ENCODE measurements at places on chromosomes 6 and 20.

DNA sequence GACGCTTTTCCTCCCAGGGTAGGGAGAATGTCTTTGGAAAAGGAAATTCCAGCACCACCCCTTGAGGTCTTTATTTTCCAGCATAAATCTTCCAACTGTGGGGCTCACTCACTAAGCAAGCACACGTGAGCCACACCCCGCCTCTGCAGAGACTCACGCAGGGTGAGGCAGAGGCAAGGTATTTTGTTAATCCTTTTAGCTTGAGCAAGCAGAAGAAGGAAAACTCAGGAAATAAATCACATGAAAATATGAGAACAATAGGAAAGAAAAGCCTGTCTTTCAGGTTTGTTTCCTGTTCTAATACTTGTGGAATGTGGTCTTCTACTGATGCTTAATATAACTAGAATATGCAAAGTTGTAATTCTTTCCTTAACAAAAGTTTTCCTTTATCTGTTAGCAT, 4.1 kb upstream of the PHACTR2 start:
- DNase-seq = no peak

DNA sequence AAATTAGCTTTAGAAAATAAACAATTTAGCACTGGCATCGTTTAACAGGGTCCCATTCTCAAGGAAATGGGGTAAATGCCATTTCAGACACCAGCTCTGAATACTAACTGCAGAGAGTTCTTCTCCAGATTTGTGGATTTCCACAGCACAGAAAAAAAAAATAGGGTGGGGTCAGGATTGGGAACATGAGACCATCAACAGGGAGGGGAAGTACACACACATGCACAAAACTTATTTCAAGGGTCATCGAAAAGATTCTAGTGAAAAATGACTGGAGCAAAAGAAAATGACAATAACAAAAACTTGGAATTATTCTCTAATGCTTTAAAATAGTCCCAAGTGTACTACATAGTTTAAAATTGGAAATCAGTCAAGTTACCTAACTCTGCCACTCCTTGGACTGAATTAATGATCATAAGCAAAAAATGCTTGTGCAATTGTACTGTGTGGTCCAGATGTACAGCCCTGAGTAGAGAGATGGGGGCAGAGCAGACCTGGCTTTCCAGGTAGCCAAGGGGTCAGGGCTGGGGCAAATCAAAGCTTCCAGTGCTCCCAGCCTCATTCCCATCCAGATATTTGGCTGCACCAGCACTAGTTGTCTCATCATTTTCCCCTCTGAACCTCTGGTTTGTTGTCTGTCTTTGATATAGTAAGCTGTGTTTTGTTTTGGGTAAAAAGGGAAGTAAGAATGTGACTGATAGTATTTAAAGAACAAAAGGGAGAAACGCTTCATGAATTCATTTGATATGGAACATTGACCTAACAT, 152.4 kb downstream of the SOBP start:
- no peak for DNase-seq

DNA sequence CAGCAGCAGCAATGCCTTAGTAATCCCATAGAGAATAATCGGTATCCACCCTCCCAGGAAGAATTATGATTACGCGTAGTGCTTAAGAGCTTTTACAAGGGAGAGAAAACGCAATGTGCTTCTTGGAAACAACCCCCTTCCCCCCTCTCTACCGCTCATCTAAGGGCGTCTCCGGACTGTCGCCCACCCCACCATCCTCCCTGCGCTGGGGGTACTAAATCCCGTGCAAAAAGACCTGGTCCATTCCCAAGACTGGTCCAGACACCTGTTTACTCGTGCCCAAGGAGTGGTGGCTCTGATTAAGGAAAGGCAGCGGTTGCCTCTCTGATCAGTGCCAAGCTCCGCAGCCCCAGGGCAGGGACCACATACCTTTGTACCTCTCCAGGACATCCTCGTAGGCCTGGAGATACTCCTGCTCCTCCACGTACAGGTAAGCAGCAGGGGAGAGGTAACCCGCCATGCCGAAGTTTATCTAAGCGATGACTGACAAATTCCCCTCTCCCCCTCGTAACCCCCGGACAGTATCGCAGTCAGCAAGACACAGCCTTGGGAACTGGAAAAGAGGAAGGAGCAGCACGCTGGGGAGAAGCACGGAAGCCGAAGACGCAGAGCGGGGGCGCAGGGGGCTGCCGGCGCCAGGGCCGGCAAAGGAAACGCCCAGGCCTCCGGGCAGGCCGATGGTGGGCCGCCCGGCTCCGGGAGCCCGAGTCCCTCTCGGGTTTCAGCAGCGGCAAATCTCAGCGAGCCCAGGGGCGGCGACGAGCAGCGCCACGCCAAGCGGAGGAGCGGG, 112.0 kb upstream of the BEND6 start:
- DNase-seq = peak; percentile 30

- no peak for DNase-seq
Observed at GRCh38 chr6:161889324-161889723, 615.5 kb upstream of the AGPAT4 start.

DNA sequence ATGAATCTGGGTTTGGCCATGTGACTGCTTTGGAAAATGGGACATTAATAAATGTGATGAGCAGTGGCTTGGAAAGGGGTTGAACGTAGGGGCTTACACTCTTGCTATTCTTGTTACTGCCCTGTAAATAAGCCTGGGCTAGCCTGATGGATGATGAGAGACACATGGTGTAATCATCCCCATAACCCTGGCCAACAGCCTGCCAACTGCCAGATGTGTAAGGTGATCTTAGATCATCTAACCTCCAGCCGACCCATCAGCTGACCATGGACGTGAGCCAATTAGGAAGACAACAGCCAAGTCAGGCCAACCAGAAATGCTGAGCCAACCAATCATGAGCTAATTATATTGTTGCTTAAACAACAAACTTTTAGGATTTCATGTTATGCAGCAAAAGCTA, 25.2 kb downstream of the FBXO30 start:
- DNase-seq = no peak

GRCh38 chr6:130178692-130179091, 44.1 kb downstream of the SAMD3 start:
- DNase-seq = no peak
